ENCODE measurements at places on chromosomes 11 and 22.

DNA sequence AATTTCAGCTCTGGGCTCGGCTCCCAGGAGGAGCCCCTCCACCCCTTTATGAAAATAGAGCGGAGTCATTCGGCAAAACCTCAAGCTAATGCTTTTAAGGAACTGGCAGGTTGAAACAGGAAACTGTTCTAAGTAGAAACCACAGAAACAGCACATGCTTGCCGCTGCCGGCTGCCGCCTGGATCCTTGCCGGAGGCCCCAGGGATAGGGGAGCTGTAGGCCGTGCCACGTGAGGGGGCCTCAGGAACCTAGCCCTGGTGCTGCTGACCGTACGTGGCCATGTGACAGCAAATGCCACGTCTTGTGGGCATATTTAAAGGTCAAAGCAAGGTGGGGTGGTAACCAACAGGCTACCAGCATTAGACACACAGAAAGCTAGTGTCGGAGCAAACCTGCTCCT lies 77.9 kb upstream of the TIMP3 start:
- DNase-seq = no peak

DNA sequence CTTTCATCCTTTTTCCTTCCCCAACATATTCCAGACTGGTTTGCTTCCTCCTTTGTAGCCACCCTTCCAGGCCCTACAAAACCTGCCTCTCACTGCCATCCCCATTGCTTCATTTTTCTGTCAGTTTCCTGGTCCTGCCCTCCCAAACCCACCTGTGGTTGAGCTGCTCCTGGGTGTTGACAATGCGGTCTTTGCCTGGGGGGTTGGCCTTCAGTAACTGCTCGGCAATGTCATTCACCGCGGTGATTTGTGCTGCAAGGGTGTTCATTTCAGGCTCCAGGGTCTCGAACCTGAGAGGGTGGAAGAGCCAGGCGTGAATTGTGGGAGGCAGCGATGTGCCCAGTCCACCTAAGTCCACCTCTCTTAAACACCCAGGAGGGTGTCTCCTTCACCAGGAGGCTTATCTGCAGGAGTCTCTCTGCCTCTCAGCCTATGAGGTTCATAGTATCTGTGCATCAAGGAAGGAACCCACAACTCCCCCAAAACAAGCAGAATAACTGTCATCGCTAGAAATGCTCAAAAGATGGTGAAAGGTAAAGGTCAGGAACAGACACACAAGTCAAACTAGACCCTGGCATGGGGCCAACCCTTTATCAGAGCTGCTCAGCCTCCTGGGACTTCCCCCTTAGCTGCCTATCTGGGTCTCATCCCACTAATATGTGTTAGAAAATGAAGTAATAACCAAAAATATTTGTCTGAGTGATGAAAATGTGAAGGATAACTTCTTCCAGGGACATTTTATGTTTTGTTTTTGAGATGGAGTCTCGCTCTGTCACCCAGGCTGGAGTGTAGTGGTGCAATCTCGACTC lies 23.9 kb upstream of the RBM4B start:
- no peak for DNase-seq

DNA sequence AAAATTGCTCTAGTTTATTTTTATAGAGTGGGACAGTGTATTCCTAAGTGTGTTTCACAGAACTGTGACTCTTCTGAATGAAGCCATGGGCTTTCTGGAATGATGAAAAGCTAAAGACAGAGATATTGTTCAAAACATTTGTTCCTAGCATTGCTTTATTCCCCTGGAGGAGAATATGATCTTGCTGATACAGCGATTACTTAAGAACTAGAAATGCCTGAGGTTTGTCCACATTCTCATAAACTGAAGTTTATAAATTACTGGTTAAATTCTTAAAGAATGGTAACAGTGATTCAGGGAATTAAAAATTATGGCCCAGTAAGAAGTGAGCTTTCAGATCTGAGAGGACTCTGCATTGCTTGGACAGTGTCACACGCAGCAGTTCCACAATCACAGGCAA lies 690.3 kb downstream of the FAM181B start:
- no peak for DNase-seq

GRCh38 chr22:18048441-18048898 lies 24.1 kb upstream of the MICAL3 start:
- DNase-seq = no peak

- no peak for DNase-seq
These were observed 401.3 kb upstream of the CADM1 start for GRCh38 chr11:115905341-115906000.

DNA sequence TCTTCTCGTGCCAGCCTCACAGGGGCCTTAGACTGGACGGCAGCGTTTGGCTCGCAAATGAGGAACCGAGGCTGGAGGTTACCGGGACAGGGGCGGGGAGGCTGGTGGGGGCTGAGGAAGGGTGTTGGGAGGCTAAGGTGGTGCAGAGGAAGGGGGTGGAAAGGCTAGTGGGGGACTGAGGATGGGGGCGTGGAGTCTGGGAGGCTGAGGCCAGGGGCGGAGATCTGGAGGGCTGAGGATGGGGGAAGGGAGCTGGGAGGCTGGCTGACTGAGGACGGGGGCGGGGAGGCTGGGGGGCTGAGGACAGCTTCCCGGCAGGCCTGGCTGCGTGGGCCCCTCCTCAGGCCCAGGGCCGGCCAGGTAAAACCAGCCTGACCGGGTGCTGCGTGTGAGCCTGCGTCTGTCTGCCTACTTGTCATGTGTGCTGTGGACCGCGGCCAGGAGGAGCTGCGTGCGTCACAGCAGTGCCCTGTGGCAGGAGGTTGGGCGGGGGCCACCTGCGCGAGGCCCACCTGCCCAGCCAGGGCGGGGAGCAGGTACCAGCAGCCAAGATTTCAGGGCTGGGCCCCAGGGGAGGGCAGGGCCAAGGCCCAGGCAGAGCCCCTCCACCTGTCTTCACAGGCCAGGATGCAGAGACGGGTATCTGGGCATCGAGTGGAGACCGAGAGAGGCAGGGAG lies 9.4 kb upstream of the PIM3 start:
- no peak for DNase-seq

GRCh38 chr11:118659953-118660680 lies 19.3 kb downstream of the TREH start:
- DNase-seq = no peak

- no peak for DNase-seq
These were observed 45.1 kb downstream of the CEP57 start for GRCh38 chr11:95835351-95835750.

DNA sequence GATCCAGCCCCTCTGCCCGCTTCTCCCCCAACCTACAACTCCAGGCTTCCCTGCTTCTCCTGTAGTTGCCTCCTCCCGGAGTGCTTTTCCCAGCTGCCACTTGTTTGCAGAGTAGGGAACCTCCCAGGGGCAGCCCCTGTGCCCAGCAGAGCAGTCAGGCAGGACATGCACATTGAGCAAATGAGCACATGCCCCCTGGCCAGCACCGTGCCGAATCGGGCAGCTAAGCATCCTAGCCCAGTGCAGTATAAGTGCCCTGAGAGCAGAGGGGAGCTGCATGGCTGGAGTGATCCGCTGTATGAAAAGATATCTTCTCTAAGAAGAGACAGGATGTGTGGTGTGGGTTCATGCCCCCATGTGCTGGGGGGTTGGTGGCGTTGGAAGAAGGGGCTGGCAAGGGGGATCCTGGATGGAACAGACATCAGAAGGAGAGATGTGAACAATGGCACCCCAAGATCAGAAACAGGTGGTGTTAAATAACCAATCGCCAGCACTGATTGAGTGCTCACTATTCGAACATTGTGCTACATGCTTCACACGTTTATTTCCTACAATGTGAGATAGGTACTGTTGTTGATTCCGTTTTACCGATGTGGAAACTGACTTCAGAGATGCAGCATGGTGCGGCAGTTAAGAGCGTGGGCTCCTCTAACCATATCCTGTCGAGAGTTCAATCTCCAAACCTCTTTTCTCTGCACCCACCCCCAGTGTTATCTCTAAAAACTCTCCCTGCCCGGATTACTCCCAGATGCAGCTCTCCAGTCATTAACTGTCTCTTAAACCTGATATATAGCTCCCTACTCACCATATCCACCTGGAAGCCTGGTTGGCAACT lies 1.2 kb downstream of the AIP start:
- no peak for DNase-seq

DNA sequence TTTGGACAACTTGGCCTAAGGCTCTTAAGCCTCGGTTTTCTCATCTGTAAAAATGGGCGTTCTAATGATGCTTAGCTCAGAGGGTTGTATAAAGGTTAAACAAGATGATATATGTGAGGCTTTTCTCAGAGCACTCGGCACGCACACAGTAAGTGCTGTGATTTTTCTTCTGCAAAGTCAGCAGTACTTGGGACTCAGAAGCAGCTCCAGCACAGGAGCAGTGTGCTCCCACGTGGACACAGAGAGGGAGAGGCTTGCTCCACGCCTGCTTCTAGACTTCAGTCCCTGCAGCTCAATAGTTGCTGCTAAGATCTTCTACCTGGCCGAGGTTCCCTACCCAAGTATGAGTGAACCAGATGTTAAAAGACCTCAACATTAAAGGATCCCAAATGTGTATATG lies 39.9 kb upstream of the PHF21A start:
- DNase-seq = no peak

DNA sequence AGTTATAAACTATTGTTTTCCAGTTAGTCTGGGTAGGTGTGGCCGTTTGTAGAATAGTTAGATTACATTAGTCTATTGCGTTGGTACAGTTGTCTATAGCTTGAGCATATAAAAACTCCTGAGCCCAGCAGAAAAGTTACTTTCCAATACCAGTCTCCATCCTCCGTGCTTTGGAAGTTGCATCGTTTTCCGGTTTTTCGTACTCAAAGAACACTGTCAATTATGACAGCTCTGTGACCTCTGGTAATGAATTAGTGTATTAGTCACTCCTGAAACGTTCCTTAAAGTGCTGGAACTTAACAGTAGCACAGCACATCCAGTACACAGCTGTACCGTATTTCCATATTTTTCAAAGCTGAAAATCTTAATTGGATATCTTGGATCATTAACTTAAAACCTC lies 808 bp upstream of the MSANTD2 start:
- no peak for DNase-seq

- DNase-seq = no peak
These were observed 56.1 kb downstream of the MED15 start for GRCh38 chr22:20563466-20563906.

DNA sequence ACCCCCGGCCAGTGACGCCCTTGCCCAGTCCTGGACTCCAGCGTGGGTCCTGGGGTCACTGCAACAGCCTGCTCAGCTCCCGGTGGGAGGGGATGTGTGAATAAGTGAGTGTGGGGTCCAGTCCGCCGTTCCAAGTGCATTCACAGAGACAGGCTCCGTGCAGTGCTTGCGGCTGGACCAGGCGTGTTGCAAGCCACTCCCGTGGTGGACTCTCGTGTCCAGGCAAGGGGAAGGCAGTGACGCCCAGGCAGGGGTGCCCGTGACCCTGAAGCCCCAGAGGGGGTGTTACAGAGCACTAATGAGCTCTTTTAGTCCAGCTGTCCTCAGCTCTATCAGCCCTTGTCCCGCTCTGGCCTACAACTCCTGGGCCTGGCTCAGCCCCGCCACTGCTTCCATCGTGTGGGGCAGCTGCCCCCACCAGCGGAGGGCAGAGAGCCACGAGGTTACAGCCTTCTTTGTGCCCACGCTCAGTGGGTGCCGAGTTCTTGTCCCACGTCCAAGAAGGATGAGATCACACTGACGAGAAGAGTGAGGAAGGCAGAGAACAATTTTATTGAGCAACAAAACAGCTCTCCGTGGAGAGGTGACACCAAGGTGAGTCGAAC lies 1807.5 kb downstream of the LRRC4C start:
- no peak for DNase-seq
